Psoas muscle (tissue), 8 donors: ENCODE measurements at places on chromosomes 1 and 21. TPM values are rescaled to one million over a fixed set of nuclear protein-coding genes. Genes with fewer than 3 reads are reported as not detected.
A peak's percentile ranks its signal among the peaks of the same experiment; 100 is the strongest.

The DISP1 gene
- total RNA-seq: 3.7 TPM

The ACTL8 gene
- total RNA-seq: not detected

The ADORA3 gene
- 2.1 TPM for total RNA-seq

The HSD3B1 gene
- not detected for total RNA-seq

- DNase-seq: no peak
These were observed 13.9 kb upstream of the PIGM start for GRCh38 chr1:160045653-160046052.

GRCh38 chr21:38351961-38352521, 95.2 kb downstream of the KCNJ15 start:
- no peak for DNase-seq

DNA sequence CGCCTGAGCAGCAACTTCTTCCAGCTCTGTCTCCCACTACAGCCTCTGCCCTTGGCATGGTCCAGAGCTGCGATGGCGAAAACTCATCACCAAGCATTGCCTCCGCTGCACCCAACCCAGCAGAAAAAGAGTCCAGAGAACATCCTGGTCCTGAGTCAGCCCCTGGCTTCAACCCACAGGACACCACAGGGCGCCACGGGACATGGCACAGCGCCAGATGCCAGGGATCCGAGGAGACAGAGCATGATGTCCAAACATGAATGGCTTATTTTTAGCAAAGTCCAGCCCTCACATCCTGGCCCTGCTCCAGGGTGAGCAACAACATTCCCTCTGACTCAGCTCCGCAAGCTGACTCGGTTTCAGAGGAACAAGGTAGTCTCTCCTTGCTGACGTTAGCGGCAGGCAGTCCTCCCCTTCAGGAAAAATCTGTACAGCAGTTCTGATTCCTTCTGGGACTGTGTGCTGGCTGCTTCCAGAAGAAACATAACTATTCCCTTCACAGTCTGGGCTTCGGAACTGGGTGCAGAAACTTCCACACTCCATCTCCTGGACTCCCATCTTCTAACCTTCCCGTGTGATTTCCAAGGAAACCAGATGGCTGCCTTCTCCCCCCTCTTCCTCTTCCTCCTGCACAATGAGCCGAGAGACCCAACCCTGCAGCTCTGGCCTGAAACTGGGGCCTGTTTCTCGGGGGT, 131.3 kb downstream of the TOMM20 start:
- peak; percentile 100 for DNase-seq

DNA sequence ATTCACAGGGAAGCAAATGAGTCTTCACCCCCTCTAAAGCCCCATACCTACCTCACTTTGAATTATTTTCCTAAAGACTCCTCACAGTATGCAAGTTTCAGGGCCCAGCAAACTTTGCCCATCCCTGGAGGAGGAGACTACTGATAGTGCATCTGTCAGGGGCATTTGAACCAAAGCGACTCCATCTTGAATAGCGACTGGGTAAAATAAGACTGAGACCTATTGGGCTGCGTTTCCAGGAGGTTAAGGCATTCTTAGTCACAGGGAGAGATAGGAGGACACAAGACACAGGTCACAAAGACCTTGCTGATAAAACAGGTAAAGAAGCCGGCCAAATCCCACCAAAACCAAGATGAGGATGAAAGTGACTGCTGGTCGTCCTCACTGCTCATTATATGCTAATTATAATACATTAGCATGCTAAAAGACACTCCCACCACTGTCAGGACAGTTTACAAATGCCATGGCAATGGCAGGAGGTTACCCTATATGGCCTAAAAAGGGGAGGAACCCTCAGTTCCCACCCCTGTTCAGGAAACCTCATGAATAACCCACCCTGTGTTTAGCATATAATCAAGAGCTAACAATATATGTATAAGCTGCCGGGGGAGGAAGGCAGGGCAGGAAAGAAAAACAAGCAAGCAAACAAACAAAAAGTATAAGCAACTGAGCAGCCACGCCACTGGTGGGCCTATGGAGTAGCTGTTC, 3.3 kb upstream of the PKNOX1 start:
- DNase-seq: no peak
